NCI-H1417 (cell line): ENCODE measurements at places on chromosomes 3 and 15.

GRCh38 chr3:53566461-53567145 lies 72.2 kb downstream of the CACNA1D start:
- no peak for DNase-seq

- peak; percentile 97 for DNase-seq
These were observed 636.0 kb upstream of the TBL1XR1 start for GRCh38 chr3:177833332-177833731.

GRCh38 chr3:134802428-134803050 lies 7.5 kb downstream of the EPHB1 start:
- no peak for DNase-seq

GRCh38 chr15:85759376-85759775 lies 35.3 kb downstream of the KLHL25 start:
- no peak for DNase-seq

GRCh38 chr15:90773485-90773884 lies 56.3 kb downstream of the BLM start:
- DNase-seq: no peak
